ENCODE measurements at places on chromosomes 5 and 9. TPM values are rescaled to one million over a fixed set of nuclear protein-coding genes. Genes with fewer than 3 reads are reported as not detected.
A peak's percentile ranks its signal among the peaks of the same experiment; 100 is the strongest.

DNA sequence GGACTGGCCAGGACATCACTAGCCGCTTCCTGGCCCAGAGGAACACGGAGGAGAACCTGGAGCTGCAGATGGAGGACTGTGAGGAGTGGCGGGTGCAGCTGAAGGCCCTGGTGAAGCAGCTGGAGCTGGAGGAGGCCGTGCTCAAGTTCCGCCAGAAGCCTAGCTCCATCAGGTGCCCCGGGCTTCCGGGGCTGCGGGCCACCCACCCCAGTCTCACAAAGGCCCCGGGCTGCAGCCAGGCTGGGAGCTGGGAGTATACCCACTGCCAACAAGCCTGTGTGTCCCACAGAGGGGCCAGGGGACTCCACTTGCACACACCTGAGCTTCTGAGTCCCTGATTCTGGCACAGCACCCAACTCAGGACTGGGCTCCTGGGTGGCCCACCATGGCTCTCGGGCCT is 1.7 kb upstream of the RABL6 start:
- peaks cover 15% of the 10 kb centered on the region for H3K36me3 ChIP-seq
- H3K4me1 ChIP-seq: peaks cover 33% of the 10 kb centered on the region
- H3K4me3 ChIP-seq: peak overlapping the region; percentile 85
- peaks cover 8% of the 10 kb centered on the region for H3K27me3 ChIP-seq
- no peak overlapping the region for H3K27ac ChIP-seq
- DNase-seq: no peak

- no peak overlapping the region for H3K27ac ChIP-seq
- no peak for DNase-seq
- no peak overlapping the region for H3K4me3 ChIP-seq
- no peaks in the 10 kb centered on the region for H3K27me3 ChIP-seq
- no peaks in the 10 kb centered on the region for H3K36me3 ChIP-seq
- H3K4me1 ChIP-seq: no peaks in the 10 kb centered on the region
Measured at GRCh38 chr5:144333336-144333920, 162.8 kb downstream of the KCTD16 start.

DNA sequence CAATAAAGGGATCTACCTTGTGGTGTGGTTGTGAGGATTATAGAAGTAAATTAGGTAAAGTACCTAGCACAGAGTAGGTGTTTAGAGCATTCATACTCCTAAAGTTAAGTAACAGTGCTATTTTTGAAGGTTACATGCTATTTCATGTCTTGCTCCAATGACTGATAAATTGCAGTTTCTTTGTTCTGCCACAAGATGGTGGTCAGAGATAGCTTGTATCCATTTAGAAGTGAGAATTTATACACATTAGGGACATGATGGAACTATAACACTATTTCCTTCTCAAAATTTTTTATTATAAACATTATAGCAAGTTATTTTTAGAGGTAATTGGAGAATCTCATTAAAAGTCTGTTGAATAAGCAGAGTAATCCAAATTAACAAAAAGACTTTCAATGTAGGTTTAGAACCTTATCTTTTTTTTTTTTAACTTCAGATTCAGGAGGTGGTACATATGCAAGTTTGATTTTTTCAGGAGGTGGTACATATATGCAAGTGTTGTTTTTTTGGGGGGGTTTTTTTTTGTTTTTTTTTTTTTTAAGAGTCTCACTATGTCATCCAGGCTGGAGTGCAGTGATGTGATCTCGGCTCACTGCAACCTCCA is 17.1 kb downstream of the MTREX start:
- H3K27me3 ChIP-seq: no peaks in the 10 kb centered on the region
- no peak for DNase-seq
- H3K4me3 ChIP-seq: no peak overlapping the region

DNA sequence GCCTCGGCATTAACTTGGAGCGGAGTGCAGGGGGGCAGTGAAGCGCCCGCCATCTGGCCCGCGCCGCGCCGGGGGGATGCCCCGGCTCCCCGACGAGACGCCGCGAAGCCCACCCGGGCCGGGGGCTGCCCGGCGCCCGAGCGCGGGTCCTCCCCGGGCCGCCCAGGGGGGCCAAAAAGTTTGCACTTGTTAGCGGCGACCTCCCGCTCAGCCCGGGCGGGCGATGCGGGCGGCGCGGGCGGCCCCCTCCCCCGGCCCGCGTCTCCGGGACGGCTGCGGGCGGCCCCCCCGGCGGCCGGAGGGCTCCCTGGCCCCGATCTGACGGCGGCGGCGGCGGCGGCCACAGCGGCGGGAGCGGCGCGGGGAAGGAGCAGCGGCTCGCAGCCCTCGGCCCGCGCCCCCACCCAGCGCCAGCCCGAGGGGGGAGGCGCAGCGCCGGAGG is at the start of gene NTNG2:
TSS of gene NTNG2 (plus strand) at position 316 of the 442 bp plus-strand sequence. CDS start 4,774 bp downstream, outside the sequence.
- DNase-seq: no peak
- H3K4me3 ChIP-seq: peak within 1 kb of the TSS; percentile 88
- peaks cover 15% of the 10 kb centered on the region for H3K4me1 ChIP-seq
- peak within 1 kb of the TSS; percentile 86 for H3K27ac ChIP-seq

DNA sequence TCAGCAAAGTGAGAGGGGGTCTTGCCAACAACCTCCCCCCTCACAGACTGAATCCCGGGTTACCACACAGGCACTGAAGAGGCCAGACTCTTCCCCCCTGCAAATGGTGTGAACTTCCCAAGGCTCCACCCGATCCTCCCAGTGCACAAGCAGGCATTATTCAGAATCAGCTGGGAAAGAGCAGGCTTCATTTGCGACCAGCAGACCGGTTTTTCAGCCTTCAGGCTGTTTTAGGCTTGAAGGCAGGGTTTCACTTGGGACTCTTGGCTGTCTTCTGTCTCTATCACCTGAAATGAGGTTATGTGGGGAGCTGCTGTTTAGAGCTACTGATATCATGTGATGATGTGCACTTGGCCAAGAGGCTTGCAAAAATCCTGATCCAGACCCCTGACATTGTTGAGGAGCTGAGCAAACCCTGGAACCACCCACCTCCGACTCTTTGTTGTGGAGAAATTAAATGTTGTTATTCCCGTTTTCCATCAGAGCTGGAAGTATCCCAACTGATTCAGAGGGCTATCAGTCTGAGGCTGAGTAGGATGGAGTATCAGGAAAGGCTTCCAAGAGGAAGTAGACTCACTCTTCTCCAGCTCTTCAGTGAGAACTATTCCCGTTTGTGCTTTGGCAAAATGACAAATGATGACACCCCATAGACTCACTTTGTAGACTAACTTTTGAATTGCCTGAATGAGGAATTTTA is 63.3 kb upstream of the ZFR start:
- no peaks in the 10 kb centered on the region for H3K36me3 ChIP-seq
- no peak overlapping the region for H3K27ac ChIP-seq
- DNase-seq: no peak
- no peaks in the 10 kb centered on the region for H3K4me1 ChIP-seq
- peaks cover 24% of the 10 kb centered on the region for H3K27me3 ChIP-seq

DNA sequence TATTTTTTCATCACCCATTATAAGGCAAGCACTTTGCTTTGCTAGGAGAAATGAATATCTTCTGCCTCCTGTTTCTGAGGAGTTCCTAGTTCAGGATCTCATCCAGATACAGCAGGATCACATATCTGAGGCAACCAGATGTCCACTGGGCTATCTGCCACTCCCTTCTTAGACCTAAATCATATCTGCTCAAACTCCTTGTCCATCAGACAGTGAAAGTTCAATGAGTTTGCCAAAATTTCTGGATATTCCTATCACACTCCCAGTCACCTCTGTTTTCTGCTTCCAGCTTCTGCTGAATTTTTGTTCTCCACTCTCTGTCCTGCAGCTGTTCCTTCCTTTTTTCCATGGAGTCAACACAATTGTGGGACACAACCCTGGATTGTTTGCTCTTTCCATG is 54.2 kb upstream of the BASP1 start:
- DNase-seq: no peak
- H3K4me3 ChIP-seq: no peak overlapping the region
- H3K36me3 ChIP-seq: no peaks in the 10 kb centered on the region
- H3K27me3 ChIP-seq: no peaks in the 10 kb centered on the region
- H3K4me1 ChIP-seq: no peaks in the 10 kb centered on the region
- no peak overlapping the region for H3K27ac ChIP-seq

GRCh38 chr9:5843794-5844471 is 11.0 kb upstream of the ERMP1 start:
- H3K4me3 ChIP-seq: peak overlapping the region; percentile 70
- H3K27me3 ChIP-seq: peaks cover 3% of the 10 kb centered on the region
- peak overlapping the region; percentile 92 for H3K27ac ChIP-seq
- peaks cover 91% of the 10 kb centered on the region for H3K4me1 ChIP-seq

- no peak for DNase-seq
- peaks cover 9% of the 10 kb centered on the region for H3K27me3 ChIP-seq
- no peak overlapping the region for H3K27ac ChIP-seq
- peaks cover 23% of the 10 kb centered on the region for H3K4me1 ChIP-seq
Measured at GRCh38 chr5:170597872-170598271, 94.1 kb downstream of the KCNIP1 start.

GRCh38 chr5:151648988-151649387 is 37.7 kb downstream of the SPARC start:
- H3K27me3 ChIP-seq: peaks cover 9% of the 10 kb centered on the region
- DNase-seq: no peak
- H3K36me3 ChIP-seq: no peaks in the 10 kb centered on the region
- no peaks in the 10 kb centered on the region for H3K4me1 ChIP-seq
- H3K27ac ChIP-seq: no peak overlapping the region
- H3K4me3 ChIP-seq: no peak overlapping the region

DNA sequence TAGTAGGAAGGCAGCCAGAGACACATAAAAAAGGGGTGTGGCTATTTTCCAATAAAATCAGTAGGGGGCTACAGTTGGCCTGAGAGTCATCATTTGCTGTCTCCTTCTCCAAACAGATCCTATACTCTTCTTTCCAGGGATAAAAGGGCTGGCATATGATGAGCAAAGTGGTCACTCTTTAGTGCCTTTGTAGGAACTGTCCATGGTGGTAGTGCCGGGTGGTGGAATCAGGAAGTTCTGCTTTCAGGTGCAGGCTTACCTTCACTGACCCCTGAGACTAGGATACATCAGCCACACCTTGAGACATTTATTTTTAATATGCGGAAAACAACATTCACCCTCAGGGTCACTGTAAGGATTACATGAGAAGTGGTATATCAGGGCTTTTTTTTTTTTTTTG is 80.8 kb downstream of the ASTN2 start:
- no peaks in the 10 kb centered on the region for H3K36me3 ChIP-seq
- no peak overlapping the region for H3K27ac ChIP-seq
- H3K4me1 ChIP-seq: no peaks in the 10 kb centered on the region
- DNase-seq: no peak
- no peaks in the 10 kb centered on the region for H3K27me3 ChIP-seq

DNA sequence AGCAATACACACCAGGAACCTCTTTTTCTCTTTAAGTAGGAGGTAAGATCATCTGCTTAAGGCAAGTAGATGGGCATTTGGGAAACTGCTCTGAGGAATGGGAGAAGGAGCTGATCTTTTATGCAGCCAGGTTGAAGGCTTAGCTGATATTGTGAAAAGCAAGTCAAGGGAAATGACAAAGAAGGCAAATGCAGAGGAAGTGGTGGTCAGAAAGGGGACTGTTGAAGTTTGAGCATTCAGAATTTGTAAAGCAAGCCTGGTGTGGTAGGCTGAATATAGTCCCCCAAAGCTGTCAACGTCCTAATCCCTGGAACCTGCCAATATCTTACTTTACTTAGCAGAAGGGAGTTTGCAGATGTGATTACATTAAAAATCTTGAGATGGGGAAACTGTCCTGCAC is 128.9 kb downstream of the ADAMTS12 start:
- no peak for DNase-seq
- H3K27me3 ChIP-seq: peaks cover 10% of the 10 kb centered on the region
- no peaks in the 10 kb centered on the region for H3K36me3 ChIP-seq
- no peak overlapping the region for H3K27ac ChIP-seq
- H3K4me1 ChIP-seq: peaks cover 12% of the 10 kb centered on the region

DNA sequence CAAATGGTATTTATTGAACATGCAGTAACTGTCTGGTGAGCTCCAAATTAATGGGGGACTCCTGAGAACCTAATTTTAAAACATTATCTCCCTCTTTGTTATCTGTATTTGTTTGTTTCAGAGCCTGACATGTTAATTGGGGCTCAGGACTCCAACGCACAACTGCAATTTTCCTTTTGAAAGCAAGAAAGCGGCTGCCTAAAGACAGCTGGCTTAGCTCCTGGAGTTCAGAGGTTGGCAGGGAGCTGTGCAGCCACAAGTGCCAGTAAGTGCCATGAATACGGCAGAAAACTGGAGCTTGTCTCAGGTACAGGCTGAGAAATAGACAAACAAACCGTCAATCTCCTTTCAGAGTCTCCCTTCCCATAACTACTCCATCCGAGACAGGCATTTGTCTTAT is 80.9 kb downstream of the PPP2R2B start:
- no peak for DNase-seq
- H3K27ac ChIP-seq: no peak overlapping the region
- H3K4me1 ChIP-seq: peaks cover 37% of the 10 kb centered on the region
- H3K36me3 ChIP-seq: no peaks in the 10 kb centered on the region
- H3K27me3 ChIP-seq: peaks cover 8% of the 10 kb centered on the region

- DNase-seq: no peak
- no peaks in the 10 kb centered on the region for H3K27me3 ChIP-seq
- no peaks in the 10 kb centered on the region for H3K36me3 ChIP-seq
- H3K4me3 ChIP-seq: no peak overlapping the region
- no peak overlapping the region for H3K27ac ChIP-seq
- H3K4me1 ChIP-seq: no peaks in the 10 kb centered on the region
Measured at GRCh38 chr5:153792305-153792704, 246.4 kb downstream of the FAM114A2 start.

- no peaks in the 10 kb centered on the region for H3K4me1 ChIP-seq
- no peak overlapping the region for H3K27ac ChIP-seq
- no peak for DNase-seq
- no peaks in the 10 kb centered on the region for H3K36me3 ChIP-seq
Measured at GRCh38 chr5:155259648-155260047, 246.1 kb downstream of the KIF4B start.

GRCh38 chr9:114112778-114113584 is 13.9 kb upstream of the KIF12 start:
- no peak overlapping the region for H3K27ac ChIP-seq
- no peaks in the 10 kb centered on the region for H3K4me1 ChIP-seq
- H3K4me3 ChIP-seq: no peak overlapping the region
- DNase-seq: no peak
- H3K27me3 ChIP-seq: peaks cover 5% of the 10 kb centered on the region
- no peaks in the 10 kb centered on the region for H3K36me3 ChIP-seq

DNA sequence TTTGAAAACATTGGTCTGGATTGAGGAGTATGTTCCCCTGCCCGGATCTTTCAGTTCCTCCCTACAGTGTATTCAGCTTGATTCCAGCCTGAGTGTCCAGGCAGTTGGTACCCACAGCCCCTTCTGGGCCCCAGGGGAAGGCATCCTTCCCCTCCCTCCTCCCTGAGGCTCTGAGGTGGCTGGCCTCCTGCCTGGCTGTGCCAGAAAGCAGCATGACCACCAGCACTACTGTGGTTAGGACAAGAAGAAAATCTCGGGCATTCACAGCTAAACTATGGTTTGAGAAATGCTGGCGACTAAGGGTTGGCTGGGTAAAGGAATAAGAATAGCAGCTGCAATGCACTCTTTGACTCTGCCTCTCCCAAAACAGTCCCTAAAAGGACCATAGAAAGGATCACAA is 84.6 kb upstream of the LIFR start:
- no peak for DNase-seq
- H3K4me3 ChIP-seq: no peak overlapping the region
- H3K36me3 ChIP-seq: no peaks in the 10 kb centered on the region
- no peaks in the 10 kb centered on the region for H3K4me1 ChIP-seq
- no peak overlapping the region for H3K27ac ChIP-seq
- H3K27me3 ChIP-seq: peaks cover 7% of the 10 kb centered on the region

WDR38 gene
- total RNA-seq: not detected

C9orf153 gene
- 0.42 TPM for total RNA-seq

SLC34A1 gene
- 2.0 TPM for total RNA-seq

ADAMTS2 gene
- total RNA-seq: not detected

ADAMTSL1 gene
- total RNA-seq: not detected

HMCN2 gene
- total RNA-seq: not detected

INSL4 gene
- total RNA-seq: not detected

KLHL3 gene
- 15.2 TPM for total RNA-seq

KIAA1958 gene
- total RNA-seq: 11.1 TPM

PRLR gene
- total RNA-seq: not detected

PCDH1 gene
- not detected for total RNA-seq

IFNA16 gene
- not detected for total RNA-seq
